ENCODE measurements at places on chromosomes 1 and 21.

DNA sequence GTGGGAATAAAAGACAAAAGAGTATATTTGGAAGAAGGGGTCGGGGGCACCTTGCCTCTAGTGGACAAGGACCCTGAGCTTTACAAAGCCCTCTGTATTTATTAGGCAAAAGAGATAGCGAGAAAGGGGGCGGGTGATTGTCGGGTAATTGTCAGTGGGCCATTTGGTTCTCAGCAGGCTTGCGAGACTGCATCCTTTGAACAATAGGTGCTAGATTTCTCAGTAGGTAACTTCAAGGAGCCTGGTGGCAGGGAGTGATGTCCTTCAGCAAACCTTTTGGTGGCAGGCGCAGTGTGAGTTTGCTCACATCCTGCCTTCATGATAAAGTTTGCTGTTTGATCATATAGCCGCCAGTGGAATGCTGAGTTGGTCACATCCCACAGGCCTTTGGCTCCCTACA, 71.4 kb downstream of the AXDND1 start:
- no peak for ATAC-seq

DNA sequence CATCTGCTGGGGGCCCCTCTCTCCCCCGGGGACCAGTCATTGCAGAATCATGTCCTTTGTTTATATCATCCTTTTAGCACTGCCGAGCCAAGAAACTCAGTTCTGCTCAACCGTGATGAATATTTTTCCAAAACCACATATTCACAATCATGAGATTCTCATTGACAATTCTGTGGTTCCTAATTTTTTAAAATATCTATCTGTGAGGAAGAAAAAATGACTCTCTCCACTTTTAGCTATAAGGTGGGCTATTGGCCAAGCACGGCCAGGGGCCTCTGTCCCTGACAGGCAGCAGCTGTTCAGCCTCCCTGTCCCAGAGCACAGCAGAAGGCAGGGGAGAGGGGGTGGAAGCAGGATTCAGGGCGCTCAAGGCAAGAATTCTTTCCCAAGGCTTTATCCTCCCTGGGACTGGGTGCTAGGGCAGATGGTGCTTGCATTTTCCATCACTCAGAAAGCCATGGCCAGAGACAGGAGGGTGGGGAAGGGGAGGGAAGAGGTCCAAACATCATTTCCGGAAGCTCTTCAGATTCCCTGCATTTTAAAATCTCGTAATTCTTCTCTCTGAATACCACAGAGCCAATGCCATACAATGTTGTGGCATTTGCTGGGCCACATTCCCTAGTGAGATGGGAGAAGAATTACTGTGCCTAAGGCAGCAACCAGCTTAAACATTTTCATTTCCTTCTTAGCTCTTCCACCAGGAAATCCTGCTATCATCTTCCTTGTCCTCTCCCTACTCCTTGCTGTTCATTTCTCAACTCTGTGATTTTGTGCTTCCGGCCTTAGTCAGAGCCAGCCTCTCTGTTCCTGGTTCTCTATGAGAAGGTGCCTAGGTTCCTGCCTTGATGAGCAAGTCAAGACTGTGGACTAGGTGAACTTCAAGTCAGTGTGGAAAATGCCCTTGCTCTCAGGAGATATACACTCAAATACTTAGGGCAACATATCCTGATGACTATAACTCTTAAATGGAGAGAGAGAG, 60.3 kb downstream of the KCNJ6 start:
- ATAC-seq = no peak

DNA sequence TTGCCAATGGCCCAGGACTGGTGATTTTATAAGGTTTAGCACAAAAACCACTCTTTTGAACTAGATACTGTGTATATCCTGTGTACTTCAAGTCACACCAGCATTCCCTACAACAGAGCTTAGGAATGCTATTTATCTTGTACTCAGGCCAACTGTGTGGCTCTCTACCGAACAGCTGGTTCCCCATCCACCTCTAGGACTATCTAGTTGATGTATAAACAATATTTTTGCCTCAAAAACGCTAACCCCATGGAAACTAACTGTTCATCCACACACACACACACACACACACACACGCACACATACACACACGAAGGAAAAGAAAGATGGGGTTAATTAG, 28.7 kb upstream of the SLC45A3 start:
- peak; percentile 34 for ATAC-seq

DNA sequence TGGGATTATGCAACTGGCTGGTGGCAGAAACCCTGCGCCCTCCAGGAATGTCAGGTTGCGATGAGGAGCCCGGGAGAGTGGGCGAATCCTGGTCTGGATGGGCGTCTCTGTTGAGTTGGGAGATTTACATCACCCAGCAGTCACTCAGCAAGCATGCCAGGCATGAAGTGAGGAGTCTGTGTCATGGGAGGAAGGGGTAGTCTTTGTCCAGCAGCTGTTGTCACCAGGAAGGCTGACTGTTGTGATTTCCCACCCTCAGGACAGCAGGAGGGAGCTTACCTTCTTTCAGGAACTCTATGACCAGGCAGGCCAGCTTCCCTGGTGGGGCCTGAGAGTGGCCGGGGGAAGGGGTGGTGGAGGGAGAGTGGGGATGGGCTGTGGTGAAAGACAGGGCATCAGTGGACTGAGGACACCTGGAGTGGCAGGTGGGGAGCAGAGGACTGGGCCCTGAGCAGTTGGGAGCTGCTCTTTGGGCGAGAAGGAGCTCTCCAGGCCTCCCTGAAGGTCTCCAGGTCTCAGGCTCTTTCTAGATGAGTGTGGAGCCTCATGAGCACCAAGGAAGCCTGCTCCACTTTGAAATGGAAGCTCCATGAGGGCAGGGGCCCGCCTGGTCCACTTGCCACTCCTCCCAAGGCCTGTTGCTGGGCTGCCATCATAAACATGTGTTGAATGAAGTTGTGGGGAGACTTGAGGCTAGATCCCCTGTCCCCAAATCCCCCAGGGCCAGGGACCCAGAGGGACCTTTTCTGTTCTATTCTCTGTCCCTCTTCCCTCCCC, 21.3 kb upstream of the PKP1 start:
- ATAC-seq = no peak

DNA sequence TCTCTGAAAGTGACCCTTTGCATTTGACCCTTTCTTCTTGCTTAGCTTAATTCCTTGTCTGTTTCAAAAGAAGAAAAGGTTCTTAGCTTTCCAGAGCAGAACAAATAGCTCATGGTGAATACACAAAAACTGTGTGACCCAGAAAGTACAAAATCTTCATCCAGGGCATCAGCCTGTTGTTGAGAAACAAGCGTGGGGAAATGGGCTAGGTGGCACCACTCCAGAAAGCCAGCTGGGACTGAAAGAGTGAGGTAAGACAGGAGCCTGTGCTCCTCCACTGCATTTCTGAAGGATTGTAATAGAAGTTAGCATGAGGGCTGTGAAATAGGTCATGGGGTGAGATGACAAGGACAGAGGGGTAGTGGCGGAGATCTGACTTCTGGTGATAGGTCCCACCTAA, 45.8 kb downstream of the CYP2J2 start:
- no peak for ATAC-seq
